ENCODE measurements at places on chromosomes 12 and 14.

DNA sequence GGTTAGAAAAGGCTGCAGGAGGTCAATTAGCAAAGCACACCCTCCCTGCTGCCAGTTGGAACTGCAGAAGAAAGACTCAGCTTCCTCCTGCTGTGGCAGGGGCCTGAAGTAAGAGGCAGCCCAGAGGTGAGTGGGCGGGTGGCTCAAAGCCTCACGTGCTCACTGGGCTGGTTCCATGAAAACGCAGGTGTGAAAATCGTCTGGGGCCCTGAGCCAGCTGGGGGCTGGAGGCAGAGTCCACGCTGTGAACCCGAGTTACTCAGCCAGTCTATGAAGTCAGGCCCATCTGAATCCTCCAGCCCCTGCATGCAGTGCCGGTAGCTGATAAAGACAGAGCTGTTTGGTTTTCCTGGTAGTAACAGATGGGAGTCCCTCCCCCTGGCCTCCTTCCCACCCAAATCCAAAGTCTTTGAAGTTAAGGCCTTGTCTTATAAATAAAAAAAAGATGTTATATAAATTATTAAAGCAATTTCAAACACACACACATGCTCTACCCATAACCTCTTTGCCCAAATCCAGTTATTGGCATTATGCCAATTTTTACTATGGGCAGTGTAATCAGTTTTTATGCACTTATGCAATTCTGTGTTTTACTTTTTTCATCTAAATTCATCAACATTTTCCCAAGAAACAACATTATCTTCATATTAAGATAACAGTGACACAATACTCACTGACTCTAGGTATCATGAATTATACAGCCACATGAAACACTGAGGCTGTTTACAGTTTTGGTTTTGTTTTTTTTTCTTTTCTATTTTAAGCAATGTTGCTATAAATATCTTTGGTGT lies 57.9 kb upstream of the PNMA1 start:
- peak; percentile 84 for DNase-seq

GRCh38 chr14:91416744-91417119 lies 888 bp downstream of the CCDC88C start:
- DNase-seq, result no peak

DNA sequence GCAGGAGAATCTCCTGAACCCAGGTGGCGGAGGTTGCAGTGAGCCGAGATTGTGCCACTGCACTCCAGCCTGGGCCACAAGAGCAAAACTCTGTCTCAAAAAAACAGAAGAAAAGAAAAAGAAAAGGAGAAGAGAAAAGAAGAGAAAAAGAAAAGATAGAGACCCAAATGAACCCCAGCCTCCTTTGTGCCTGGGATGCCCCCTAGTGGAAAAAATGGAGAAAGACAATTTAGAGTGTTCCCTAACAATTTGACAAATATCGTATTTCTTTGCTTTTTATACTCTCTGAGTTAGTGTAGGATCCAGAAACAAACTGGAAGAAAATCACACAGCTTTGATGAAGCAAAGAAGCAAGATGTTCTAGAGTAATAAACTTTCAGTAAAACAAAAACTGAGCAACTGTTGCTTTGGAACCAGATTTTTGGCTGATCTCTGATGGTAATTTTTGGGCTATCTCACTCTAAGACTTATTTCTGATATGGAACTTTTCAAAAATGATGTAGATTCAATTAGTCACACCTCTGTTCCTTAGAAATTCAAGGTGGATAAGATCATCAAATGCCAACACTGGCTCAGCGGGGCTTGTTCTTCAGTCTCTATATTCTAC lies 18.6 kb upstream of the PRKAB1 start:
- DNase-seq, result no peak

DNA sequence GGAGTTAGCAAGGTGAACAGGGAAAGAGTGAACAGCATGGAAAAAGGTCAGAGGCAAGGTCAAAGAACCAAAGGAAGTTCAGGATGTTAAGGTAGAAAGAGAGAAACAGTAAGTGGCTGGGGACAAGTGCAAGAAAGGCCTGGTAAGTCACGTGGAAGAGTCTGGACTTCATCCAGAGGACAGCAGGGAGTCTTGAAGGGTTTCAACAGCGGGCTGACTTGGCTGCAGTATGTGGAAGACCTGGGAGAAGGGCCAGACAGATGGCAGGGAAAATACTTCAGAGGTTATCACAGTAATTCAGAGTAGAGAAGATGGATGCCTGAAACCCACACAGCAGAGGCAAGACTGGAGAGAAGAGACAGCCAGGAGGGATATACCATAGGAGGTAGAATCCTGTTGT lies 34.0 kb downstream of the CIT start:
- DNase-seq, result no peak

- DNase-seq, result no peak
Observed at GRCh38 chr14:25929881-25930615, 667.8 kb downstream of the NOVA1 start.

DNA sequence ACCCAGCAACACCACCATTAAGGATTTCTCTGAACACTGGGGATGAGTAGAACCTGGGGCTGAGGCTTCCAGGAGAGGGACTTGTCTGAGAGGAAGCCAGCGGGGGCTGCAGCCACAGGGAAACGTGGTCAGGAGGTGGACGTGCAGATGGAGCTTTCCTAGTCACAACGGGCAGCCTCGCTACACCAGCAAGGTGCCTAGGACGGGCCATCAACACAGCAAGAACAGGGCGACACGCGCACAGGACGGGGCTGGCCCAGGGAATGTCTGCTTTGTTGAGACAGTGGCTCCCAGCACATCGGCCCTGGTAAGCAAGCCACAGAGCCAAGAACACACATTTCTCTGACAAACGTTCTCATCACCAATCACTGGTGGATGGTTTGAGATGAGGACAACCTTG lies 25.3 kb downstream of the ANKLE2 start:
- DNase-seq, result no peak

Measured in activated CD4-positive, alpha-beta T cell treated with anti-CD3 and anti-CD28 coated beads, Interleukin-2, amount 50 U/mL, for 48 hours (primary cell).